ENCODE measurements at places on chromosomes 13 and 19.

DNA sequence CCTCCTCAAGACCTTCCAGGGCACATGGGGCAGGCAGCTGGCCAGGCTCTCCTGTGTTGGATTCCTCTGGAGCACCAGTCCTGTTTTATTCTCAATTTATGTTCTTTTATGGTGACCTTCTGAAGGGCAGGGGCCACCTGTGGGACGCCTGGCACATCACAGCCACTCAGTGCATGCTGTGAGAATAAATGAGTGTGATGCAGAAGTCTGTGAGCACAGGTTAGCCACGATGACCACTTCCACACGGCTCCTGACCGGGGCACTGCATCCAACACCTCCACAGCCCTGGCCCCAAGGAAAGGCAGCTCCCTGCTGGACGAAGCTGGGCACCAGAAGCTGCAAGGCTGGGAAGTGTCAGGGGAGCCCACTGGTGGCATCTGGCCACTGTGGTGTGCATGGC is 122.8 kb downstream of the CRYL1 start:
- DNase-seq = no peak

- DNase-seq = no peak
Observed at GRCh38 chr19:2604747-2605329, 97.7 kb downstream of the GNG7 start.

- DNase-seq = no peak
Observed at GRCh38 chr13:90454002-90454636, 893.4 kb upstream of the MIR17HG start.

- DNase-seq = no peak
Observed at GRCh38 chr19:2355168-2356035, 4.7 kb upstream of the TMPRSS9 start.

DNA sequence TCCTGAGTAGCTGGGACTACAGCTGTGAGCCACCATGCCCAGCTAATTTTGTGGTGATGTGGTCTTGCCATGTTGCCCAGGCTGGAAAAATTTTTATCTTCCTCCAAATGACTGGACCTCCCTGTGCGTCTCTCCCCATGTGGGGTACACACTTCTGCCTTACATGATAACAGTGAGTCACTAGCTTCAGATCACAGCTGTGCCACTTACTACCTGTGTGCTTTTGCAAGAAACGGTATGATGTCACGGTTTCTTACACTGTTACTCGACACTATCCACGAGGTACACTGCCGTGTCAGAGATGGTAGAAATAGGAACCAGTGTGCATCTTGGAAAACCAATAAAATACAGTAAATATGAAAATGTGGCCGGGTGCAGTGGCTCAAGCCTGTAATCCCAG is 17.5 kb upstream of the ZNF414 start:
- no peak for DNase-seq

- DNase-seq = no peak
Observed at GRCh38 chr13:111345682-111346081, 25.2 kb downstream of the TEX29 start.

- no peak for DNase-seq
Observed at GRCh38 chr19:9968820-9969687, 32.7 kb upstream of the OLFM2 start.

- DNase-seq = peak; percentile 99
Observed at GRCh38 chr19:29404951-29405727, 120.7 kb upstream of the VSTM2B start.

- DNase-seq = no peak
Observed at GRCh38 chr13:54709546-54709945, 1680.9 kb downstream of the OLFM4 start.

- no peak for DNase-seq
Observed at GRCh38 chr13:30026093-30026492, 175.7 kb upstream of the UBL3 start.

GRCh38 chr13:95226476-95226875 is 74.8 kb downstream of the ABCC4 start:
- no peak for DNase-seq

DNA sequence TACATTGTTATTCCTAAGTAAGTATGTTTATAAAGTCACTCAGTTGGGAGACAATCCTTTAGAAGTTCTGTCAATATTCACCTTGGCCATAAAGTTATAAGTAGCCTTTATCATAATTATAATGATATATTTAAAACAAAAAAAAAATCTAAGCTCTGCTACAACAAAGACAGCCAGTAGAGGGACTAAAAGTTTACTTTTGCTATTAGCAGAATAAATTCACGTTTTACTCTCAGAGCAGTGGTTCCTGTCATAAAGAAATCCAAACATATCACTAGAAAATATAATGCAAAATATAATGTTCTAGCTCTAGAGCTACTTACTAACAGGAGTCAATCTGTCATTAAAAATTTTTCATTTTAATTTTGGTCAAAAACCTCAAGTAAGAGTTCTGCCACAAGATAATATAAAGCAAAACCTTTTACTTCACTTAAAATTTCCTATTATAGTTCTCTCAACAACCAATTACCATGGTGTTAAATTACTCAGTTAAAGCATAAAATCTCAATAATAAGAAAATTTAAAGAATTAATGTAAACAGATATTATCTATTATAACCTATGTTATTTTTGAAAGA is 17.7 kb downstream of the INTS6 start:
- DNase-seq = no peak

GRCh38 chr13:58960888-58961287 is 1202.8 kb downstream of the DIAPH3 start:
- peak; percentile 11 for DNase-seq

- DNase-seq = no peak
Observed at GRCh38 chr19:3653865-3654513, 27.4 kb upstream of the CACTIN start.

GRCh38 chr19:42090672-42091071 is 14.7 kb downstream of the ZNF574 start:
- DNase-seq = no peak

GRCh38 chr13:42924344-42924743 is 67.7 kb downstream of the EPSTI1 start:
- DNase-seq = peak; percentile 54

GRCh38 chr13:64546371-64546770 is 2683.8 kb downstream of the PCDH9 start:
- DNase-seq = no peak

DNA sequence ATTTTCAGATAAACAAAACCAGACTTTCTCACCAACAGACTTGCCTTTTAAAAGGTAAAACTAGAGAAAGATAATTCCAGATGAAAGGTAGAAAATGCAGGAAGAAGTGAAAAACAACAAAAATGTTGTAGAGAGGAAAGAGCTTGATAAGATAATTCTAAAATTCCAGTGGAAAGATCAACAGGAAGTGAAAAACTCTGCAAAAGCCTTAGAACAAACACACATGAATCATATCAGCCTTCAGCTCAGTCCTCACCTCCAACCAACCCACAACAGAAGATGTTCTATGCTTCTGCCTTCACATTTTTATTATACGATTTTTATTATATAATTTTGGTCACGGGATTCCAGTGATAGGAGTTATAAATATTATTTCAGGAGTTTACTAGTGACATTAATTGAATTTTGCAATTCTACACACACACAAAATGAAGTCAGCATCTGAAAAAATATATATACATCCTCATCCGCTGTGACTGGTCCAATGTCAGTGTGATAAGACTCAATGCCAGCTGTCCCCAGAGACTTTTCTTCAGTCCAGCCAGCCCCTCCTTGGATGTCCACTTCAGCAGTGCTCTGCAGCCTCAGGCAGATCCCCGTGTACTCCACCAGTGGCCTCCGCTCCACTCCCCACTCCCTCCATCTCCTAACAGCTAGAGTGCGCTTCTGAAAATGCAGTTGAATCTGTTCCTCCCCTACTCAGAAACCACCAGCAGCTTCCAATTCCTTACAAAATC is 57.9 kb downstream of the GADD45B start:
- no peak for DNase-seq
